ENCODE measurements at places on chromosomes 5 and 9.

- no peak for DNase-seq
Measured at GRCh38 chr5:75460942-75461610, 50.4 kb downstream of the CERT1 start.

GRCh38 chr5:79108792-79109191 lies 2.8 kb upstream of the BHMT start:
- no peak for DNase-seq

GRCh38 chr9:129445794-129446306 lies 175.1 kb downstream of the C9orf50 start:
- no peak for DNase-seq

GRCh38 chr9:71984831-71985281 lies 73.4 kb downstream of the C9orf85 start:
- no peak for DNase-seq

GRCh38 chr5:157651623-157652376 lies 438 bp downstream of the SOX30 start:
- DNase-seq = peak; percentile 78

DNA sequence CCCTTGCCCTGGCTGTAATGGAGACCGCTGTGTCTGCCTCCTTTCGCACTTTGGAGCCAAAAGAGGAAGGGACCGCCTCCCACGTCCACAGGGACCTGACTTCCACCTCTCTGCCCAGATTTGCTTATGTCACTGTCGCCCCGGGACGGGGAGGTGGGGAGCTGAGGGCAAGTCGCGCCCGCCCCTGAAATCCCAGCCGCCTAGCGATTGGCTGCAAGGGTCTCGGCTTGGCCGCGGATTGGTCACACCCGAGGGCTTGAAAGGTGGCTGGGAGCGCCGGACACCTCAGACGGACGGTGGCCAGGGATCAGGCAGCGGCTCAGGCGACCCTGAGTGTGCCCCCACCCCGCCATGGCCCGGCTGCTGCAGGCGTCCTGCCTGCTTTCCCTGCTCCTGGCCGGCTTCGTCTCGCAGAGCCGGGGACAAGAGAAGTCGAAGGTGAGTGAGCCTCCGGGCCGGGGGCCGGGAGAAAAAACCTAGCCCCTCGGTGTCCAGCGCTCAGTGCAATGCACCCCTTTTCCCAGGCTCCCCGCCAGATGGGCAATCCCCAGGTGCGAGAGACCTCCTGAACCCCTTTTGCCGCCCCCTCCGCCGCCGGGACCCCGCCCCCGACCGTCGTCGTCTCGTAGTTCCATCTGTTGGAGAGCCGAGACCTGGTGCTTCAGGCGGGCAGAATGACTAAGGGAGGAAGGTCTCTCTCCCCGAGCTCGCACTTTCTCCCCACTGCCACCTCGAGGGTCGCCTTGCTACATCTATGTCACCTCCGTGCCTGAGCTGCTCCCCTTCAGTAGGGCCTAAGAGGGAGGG lies at the start of gene GPX3:
TSS of gene GPX3 (plus strand) at position 288 of the 807 bp plus-strand sequence. CDS start at position 352, 64 bp downstream.
- DNase-seq = peak; percentile 49

DNA sequence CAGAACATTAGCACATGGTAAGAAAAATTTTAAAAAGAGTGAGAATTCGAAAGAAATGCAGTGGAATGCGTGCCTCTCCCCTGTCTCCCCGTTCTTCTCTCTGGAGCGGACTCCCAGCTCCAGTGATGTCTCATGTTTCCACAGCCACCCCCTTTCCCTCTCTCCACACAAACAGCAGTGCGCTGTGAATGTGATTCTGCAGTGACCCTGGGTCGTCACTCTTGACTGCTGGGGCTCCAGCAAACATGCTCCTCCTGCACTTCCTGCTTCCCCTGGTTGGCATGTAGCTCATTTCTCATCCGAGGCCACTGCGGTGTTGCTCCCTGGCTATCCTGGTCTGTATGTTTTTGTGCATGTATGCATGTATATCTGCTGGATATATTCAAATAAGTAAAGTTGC lies 13.3 kb downstream of the PHF2 start:
- DNase-seq = no peak

DNA sequence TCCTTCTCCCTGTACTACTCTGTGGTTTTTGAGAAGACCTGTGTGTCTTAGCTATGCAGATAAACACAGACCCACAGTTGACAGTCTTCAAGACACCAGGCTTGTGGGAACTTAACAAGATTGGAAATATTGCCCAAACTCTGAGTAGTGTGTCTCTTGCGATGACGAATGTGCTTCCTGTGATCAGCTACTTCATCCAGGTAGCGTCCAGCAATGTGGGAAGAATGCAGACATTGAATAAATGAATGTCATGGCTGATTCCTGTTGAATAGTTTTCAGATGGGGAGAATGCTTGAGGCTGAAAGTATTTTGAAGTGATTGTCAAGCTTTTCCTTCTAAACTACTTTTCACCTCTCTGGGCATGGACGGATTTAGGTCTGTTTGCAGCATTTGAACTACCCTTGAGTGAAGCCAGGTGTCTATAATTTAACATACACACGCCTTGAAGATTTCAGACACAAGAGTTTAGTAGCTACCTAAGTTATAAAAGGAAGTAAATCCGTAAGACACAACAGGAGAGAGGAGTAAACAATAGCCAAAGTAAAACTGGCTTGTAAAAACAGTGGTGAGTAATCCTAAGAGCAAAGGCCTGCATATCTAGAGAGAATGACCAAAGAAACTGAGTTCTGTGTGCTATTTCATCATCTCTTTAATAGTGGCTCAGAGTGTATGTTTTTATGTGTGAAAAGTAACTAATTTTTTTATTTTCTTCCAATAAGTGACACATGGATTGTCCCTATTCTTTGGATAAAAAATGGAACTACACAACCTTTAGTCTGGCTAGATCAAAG lies 30.0 kb upstream of the ARL14EPL start:
- DNase-seq = no peak

DNA sequence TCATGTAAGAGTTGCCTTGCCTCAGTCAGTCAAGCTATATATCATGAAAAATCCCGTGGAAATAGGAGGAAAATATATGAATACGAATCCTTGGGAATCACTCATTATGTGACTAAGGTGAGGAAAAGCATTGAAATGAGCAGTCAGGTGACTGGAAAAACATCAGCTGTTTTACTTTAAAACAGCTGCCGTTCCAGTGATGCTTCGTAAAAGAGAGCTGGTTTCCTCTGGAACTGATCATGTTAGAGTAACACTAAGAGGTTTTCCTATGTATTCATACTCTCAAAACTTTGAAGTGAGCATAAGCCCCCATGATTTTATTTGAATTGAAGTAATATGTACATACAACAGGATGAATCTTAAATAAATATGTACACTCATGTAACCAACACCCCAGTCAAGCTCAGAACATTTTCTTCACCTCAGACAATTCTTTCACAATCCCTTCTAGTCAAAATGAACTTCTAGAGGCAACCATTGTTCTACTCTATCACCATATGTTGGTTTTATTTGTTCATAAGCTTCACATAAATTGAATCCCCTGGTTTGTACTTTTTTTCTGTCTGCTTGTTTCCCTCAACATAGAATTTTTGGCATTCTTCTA lies 107.7 kb downstream of the SLC25A46 start:
- DNase-seq = no peak

DNA sequence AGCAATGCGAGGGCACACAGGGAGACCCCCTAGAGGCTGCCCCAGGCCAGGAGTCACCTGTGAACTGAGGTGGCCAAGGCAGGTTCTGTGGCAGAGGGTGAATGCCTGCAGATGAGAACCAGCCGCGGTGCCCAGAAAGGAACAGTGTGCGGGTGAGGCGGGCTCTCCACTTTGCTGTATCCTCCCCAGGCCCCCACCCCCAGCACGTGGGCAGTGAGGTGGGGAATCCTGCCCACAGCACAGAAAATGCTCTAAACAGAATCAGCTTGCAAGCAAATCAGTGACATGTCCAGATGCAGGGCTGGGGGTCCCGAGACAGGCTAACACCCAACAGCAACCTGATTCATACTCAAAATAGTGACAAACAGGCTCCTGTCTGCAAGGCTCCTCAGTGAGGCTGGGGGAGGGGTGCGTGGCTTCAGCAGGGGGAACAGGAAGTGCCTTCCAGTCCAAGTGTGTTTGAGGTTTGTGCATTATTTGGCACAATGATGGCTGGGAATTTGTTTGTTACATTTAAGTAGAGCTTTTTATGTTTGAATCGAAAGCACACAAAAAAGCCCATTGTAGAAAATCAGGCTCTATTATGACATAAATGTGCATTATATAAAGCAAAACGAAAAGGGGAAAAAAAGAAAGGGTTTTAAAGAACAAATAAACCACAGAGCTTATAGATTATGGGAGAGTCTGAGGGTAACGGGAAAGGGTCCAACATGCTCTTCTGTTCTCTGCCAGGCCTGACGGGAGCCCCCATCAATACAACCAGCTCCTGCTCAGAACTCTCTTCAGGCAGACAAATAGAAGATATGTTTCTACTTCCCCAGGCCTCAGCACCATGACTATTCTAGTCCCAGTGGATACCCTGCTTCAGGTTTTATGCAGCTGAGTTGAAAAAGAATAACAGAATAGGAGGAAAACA lies 201.3 kb downstream of the HSD17B3 start:
- peak; percentile 34 for DNase-seq

DNA sequence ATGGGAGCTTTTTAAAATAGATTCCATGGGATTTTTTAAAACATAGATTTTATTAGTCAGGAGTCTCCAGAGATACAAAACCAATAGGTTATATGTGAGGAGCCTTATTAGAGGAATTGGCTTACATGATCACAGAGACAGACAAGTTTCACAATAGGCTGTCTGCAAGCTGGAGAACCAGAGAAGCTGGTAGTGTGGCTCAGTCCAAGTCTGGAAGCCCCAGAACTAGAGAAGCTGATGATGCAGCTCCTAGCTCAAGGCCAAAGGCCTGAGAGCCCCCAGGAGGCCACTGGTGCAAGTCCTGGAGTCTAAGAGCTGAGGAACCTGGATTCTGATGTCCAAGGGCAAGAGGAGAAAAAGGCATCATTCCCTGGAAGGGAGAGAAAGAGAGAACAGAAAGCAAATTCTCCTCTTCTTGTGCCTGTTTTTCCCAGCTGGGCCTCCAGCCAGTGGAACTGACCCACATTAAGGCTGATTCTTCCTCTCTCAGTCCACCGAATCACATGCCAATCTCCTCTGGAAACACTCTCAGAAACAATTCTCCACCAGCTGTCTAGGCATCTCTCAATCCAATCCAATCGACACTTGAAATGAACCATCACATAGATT lies 59.3 kb downstream of the AHRR start:
- no peak for DNase-seq

DNA sequence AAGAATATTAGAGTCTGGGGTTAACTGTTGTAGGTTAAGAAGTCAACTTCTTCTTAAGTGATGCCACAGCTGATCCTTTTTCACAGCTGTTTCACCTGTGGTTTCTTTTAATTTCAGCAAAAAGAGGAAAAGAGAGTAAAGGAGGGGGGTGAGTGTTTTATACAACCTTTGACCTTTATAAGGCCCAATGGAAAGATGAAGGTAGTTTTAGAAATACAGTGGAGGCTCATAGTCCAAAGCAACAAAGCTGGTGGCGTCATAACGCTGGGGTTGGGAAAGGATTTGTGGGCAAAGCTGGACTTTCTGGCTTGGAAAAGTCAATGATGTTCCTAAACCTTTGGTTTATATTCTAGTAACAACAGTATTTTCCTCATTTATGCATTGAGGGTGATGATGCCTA lies 49.5 kb downstream of the RCL1 start:
- no peak for DNase-seq

DNA sequence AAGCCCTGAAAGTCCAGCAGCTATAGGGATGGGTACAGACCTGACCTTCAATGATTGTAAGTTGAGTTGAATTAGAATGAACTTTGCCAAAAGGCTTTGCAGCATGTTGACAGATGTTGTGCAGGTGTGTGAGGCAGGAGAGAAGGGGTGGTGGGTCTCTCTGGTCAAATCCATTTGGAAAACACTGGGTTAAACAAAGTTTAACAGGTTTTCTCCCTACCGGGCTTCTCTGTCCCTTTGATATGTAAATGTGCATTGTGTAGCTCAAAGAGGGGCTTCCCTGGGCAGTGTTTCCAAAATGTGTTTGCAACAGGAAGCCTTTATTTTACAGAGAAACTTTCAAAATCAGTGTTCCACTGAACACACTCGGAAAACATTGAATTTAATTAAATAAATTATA lies 72.1 kb upstream of the BRINP1 start:
- no peak for DNase-seq

GRCh38 chr5:176844706-176845391 lies 34.5 kb downstream of the UNC5A start:
- DNase-seq = no peak

DNA sequence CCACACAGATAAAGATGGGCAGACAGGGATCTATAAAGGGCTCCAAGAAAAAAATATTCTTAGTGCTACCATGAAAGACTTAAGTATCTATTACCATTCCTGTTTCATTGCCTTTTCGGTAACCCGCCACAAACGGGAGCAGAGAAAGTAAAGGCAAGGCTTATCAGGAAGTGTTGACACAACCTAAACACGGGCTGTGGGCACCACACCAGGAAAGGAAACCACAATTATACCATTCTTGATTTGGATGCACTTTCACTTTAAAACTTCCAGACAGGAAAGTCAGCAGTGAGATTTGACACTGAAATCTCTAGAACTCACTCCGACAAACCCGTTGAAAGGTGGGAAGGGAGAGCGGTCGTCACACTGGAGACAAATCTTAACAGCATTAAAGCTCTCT lies 6.5 kb downstream of the TLE1 start:
- no peak for DNase-seq

DNA sequence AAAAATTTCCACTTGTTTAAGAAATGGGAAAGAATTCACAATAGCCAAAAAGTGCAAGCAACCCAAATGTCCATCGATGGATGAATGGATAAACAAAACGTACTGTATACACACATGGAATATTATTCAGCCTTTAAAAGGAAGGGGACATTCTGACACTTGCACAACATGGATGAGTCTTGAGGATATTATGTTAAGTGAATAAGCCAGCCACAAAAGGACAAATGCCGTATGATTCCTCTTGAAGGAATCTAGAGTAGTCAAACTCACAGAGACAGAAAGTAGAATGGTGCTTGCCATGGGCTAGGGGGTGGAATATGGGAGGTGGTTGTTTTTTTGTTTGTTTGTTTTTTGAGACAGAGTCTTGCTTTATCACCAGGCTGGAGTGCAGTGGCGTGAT lies 3.8 kb upstream of the ATP6V0E1 start:
- DNase-seq = no peak

DNA sequence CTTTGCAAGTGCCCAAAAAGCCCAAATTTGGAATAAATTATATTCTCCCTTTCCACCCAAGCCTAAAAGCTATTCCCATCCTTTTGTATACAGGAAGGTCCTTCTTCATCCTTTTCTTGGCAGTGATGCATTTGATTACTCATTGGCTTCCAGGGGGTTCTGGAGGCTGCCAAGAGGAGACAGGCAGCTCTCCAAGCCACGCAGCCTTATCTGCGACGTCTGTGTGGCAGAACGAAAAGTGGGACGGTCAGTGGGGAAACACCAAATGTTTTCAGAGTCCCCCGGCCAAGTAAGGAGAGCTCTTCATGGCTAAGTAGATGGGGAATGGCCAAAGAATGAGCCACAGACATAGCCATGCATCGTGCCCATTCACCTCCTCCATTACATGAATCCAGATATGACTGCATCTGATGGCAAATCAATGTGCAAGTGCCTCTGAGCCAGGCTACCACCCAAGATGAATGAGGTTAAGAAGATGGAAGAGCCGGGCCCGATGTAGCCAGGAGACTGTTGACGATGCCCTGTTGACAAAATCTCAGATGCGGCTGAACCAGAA lies 12.1 kb downstream of the ADAM19 start:
- no peak for DNase-seq
